ENCODE measurements at places on chromosomes 16 and 17.

DNA sequence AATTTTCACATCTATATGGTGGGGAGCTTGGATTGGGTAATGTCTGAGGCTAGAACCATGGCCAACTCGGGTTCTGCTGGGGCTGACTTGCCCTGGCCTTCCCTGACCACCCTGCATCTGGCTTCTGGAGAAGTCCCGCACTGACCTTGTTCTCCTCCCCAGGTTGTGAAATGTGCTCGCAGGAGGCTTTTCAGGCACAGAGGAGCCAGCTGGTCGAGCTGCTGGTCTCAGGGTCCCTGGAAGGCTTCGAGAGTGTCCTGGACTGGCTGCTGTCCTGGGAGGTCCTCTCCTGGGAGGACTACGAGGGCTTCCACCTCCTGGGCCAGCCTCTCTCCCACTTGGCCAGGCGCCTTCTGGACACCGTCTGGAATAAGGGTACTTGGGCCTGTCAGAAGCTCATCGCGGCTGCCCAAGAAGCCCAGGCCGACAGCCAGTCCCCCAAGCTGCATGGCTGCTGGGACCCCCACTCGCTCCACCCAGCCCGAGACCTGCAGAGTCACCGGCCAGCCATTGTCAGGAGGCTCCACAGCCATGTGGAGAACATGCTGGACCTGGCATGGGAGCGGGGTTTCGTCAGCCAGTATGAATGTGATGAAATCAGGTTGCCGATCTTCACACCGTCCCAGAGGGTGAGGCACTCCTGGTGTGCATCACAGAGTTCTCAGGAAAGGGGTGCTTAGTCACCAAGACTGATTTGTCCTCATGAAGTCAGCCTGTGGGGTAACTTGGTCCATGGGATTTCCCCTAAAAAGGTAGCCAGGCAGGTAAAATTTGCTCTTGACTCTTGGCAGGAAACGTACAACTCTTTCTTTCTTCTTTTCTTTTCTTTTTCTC, 6.1 kb downstream of the NOD2 start:
- peak; percentile 38 for DNase-seq

GRCh38 chr16:69311533-69312387, 610 bp downstream of the VPS4A start:
- no peak for DNase-seq

DNA sequence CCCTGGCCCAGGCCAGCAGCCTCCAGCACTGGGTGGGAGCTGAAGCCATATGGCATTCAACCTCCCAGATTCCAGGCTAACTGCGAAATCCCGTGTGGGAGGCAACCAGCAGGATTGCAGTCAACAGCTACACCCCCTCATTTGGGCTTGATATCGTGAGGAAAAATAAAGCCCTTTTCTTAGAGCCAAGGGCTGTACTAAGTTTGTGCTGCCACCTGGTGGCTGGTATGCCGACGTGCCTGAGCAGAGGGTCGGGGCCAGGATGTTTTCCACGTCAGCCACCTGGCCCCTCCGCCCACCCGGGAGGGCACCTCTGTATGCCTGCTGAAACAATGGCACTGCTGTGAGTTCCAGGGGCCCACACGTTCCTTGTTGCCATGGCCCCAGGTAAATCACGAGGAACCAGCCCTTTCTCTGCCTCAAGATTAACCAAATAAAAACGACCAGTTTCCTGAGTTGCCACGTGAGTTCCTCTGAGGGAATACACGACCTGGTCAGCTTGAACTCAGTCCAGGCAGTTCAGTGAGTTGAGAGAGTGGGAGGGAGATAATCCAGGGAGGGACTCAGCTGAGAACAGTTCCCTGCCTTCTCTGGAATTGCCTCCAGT, 9.0 kb downstream of the TMEM98 start:
- peak; percentile 57 for DNase-seq

DNA sequence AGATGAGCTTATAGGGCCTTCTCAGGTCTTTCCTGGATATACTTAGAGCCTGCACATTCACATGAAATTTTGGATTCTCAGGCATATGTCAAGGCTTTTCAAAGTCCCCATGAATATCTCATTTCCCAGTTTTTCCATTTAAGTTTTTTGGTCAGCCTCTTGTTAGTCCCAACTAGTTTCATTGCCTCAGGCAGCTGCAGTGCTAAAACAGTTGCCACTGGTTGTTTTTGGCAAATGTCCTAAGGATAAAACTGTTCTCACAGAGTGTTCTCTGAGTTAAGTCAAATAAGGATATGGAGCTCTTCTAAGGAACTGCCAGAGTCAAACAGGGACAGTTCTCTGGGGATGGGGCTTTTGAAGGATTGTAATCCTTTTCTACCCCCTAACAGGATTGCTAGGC, 39.9 kb upstream of the ABCC11 start:
- DNase-seq = no peak

- DNase-seq = no peak
These were observed 27.7 kb upstream of the CBX4 start for GRCh38 chr17:79866791-79867518.

- DNase-seq = no peak
These were observed 3.4 kb downstream of the SLC16A5 start for GRCh38 chr17:75090871-75091854.

- DNase-seq = no peak
These were observed 9.6 kb downstream of the BANP start for GRCh38 chr16:87960852-87961251.

DNA sequence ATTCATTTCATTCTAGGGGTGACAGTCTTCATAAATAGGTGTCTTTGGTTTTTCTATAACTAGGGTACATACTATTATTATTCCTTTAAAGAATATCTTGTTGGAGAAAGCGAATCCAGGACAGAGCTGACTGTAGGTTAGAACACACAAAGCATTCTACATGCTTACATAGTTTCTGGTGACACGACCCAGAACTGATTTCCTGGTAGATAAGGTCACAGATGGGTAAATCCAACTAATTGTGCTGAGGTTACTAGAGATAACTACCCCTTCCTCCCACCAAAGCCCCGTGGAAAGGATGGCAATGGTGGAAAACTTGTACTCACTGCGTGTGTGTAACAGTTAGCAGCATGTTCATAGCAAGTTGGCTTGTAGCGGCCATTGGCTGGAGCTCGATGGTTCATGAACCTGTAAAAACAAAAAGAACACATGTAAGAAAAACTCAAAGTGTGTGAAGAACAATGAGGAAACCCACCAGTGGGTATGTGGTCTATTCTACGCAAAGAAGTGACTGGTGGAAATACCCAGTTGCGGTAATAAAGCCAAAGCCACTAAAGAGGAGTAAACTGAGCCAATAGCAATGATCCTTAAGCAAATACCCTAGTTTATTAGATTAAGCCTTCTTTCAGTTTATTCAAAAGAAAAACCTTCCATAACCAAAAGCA, 7.7 kb downstream of the MMD start:
- no peak for DNase-seq

- DNase-seq = no peak
These were observed 84.6 kb downstream of the NT5M start for GRCh38 chr17:17387498-17388362.

DNA sequence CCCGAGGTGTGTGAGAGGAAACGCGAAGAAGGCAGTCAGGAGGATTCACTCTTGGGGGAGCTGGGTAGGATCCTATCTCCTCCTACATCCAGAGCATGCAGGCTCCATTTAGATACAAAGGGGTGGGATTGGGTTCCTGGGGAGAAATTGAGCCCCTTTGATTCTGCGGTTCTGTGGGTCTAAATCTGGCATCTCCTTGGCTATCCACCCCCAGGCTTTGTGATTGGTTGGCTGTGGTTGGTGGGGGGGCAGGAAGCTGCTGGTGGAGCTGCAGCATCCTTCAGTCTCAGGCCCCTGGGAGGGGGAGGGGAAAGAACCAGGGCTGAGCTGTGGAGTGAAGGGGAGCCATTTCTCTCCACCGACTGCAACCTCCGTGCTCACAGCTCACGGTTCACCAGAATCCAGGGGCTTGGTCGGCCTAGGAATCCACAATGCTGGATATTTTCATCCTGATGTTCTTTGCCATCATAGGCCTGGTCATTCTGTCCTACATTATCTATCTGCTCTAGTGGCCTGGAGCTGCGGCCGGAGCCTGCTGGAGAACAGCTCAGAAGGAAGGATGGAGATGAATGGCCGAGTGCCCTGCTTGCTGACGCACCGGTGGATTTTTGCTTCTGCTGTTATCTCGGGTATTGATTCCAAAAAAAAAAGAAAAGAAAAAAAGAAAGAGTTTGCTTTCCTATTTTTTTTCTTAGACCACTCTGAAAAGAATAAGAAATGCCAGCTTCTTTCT, at the start of gene LASP1NB:
Gene LASP1NB (plus strand): TSS at position 352 of the 733 bp plus-strand sequence.
- no peak for DNase-seq

GRCh38 chr16:53503270-53503923, 388 bp upstream of the AKTIP start:
- peak; percentile 98 for DNase-seq

DNA sequence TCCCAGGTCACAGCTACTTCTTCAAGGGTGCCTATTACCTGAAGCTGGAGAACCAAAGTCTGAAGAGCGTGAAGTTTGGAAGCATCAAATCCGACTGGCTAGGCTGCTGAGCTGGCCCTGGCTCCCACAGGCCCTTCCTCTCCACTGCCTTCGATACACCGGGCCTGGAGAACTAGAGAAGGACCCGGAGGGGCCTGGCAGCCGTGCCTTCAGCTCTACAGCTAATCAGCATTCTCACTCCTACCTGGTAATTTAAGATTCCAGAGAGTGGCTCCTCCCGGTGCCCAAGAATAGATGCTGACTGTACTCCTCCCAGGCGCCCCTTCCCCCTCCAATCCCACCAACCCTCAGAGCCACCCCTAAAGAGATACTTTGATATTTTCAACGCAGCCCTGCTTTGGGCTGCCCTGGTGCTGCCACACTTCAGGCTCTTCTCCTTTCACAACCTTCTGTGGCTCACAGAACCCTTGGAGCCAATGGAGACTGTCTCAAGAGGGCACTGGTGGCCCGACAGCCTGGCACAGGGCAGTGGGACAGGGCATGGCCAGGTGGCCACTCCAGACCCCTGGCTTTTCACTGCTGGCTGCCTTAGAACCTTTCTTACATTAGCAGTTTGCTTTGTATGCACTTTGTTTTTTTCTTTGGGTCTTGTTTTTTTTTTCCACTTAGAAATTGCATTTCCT, 3.4 kb upstream of the LPCAT2 start:
- DNase-seq = no peak

DNA sequence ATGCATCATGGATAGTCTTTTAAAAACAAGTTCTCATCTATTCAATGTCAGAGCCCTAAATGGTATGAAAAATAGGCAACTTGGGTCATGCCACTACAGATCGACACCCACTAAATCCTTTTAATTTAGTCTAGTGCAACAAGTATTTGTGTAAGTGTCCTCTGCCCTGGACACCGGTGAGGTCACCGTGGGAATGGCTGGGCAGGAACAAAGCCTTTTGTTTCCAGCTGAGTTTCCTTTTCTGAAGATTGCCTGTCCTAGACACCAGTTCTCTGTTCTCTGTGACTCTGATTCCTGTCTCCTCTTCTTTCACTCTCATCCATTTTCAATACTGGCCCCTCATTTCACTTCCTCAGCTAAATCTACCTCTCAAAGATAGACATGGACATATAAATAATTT, 446.5 kb downstream of the MAF start:
- no peak for DNase-seq

- no peak for DNase-seq
These were observed 25.6 kb upstream of the USP7 start for GRCh38 chr16:8989099-8989878.

- DNase-seq = peak; percentile 67
These were observed 964 bp upstream of the FAAP100 start for GRCh38 chr17:81553018-81553615.

GRCh38 chr17:79156463-79157095, 82.0 kb downstream of the ENGASE start:
- no peak for DNase-seq

- no peak for DNase-seq
These were observed 51.7 kb downstream of the ZFPM1 start for GRCh38 chr16:88504489-88505404.

- no peak for DNase-seq
These were observed 4.4 kb upstream of the DHX40 start for GRCh38 chr17:59561042-59561441.

- DNase-seq = no peak
These were observed 618.8 kb upstream of the CDH11 start for GRCh38 chr16:65740711-65741110.

GRCh38 chr17:48240122-48240521, 132.6 kb downstream of the SNX11 start:
- no peak for DNase-seq

DNA sequence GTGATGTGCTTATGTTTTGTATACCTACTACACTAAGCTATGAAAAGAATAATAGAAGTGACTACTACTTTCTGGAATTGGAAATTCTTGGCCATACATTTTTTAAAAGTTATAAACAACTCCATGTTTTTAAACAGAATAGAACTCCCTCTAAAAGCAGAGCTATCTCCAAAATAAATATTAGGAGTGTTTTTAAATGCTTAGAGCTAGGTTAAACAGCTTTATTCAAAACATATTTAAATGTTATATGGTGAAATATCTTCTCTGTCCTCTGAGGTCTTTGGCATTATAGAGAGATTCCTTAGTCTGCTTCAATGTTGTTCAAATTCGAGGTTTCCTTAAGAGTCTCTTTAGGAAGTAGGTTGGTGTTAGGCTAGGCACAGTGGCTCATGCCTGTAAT, 22.9 kb upstream of the PSMC5 start:
- no peak for DNase-seq

DNA sequence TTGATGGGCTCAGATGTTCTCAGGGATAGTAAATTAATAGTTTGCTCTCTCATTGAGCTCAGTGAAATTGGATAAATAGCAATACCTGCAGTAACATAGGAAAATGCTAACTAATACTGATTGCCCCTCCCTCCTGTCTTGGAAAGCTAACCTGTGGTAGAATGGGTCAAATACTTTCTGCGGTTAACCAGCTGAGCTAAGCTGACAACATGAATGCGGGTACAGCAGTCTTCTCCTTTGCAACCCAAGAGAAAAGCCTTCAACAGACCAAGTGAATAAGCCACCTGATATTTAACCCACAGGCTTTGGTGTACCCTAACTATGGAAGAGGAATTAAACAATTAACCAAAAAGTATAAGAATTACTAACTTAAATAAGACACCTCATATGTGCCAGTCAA, 408.3 kb upstream of the MAF start:
- DNase-seq = no peak

DNA sequence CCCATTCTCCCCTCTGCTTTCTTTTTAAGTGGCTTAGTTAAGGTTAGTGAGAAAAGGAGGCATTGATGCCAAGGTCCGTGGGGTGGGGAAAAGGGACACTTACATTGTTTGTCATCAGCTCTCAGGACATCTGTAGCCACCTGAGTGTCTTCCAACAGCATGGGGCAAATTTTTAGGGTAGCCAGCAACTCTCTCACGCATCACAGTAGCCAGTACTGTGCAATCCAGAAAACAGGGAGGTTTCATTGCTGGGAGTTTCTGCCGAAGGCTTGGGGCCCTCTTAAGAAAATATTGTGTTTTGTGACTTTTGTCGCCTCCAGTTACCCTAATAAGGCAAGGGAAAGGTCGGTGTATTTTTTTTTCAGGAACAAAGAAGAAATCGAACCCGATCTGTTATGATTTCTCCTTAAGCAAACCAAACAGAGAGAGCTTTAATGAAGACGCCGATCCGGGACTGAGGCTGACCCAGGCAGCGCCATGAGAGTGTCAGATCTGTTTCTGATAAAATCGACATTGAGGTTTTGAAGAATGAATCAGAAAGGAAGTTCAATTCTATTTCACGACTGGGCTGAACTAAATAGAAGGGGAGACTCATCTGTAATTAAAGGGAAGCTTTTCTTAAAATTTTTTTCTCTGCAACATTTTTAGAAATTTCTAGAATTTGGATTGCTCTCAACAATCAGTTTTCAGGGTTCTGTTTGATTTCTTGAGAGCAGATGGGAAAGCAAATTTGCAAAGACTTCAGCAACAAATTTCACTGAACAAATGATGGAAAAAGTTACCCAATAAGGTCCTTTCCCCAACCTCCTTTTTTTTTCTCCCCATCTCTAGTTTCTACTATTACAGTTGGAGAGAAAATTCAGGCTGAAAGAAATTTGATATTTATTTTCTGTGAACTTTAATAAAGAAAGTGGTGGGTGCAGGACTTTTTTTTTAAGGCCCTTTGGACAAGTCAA, 144.7 kb upstream of the IRX3 start:
- no peak for DNase-seq

Data from stimulated activated CD4-positive, alpha-beta T cell treated with anti-CD3 and anti-CD28 coated beads, Interleukin-1b, Interleukin-23, amount 100 ng/mL, for 4 hours (primary cell).